ENCODE measurements at places on chromosomes 2 and 18.

- no peak for DNase-seq
Measured at GRCh38 chr18:49878567-49879270, 65.4 kb upstream of the ACAA2 start.

DNA sequence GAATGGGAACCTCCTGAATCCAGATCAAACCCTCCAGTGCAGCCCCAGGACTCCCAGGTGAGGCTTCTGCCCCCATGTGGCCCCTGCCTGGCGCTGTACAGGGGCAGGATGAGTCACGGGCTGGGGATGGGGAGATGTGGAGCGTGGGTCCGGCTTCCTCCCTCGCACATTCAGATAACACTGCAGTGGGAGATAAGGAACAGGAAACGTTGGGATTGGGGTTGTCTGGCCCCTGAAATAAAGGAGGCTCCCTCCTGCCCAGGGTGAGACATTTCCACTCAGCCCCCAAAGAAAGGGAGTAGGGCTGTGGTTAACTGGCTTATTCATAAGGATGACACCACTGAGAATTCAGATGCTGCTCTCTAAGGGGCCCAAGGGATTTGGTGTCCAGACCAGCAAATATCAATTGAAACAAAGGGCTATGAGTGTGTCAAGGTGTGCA, 30.7 kb downstream of the IGFBP5 start:
- no peak for DNase-seq

DNA sequence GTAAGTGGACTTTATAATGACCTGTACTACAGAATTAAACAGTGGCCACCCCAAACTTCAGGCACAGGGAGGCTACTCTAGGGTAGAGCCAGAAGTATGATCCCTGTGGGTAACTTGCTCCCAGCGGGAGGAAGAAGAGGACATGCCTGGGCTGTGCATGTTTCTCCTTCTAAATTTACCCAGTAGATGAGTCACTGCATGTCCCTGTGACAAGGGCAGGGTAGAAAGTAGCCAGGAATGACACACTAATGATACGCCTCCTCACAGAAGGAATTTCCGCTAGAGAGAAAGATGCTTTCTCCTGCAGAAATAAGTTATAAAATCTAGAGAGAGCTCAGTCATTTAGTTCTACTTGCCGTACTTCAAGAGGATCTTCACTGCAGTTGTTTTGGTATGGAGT, 7.5 kb downstream of the ACYP2 start:
- DNase-seq: no peak

DNA sequence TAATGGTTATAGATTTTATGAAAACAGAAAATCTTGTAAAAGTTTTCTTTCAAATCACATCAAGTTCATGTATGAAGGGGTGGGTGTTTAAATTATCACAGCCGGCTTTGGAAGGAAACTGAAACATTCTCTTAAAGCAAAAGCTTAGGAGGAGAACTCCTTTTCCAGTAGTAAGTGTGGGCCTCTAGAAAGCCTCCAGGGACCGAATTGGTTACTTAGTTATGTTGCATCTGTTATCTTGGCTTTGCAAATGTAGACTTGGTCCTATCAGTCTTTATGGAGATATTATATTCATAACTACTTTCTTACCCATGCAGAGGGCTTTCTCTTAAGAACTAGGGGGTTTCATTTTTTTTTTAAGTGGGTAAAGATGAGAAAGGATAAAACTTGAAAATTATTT, 7.4 kb downstream of the NAB1 start:
- no peak for DNase-seq

DNA sequence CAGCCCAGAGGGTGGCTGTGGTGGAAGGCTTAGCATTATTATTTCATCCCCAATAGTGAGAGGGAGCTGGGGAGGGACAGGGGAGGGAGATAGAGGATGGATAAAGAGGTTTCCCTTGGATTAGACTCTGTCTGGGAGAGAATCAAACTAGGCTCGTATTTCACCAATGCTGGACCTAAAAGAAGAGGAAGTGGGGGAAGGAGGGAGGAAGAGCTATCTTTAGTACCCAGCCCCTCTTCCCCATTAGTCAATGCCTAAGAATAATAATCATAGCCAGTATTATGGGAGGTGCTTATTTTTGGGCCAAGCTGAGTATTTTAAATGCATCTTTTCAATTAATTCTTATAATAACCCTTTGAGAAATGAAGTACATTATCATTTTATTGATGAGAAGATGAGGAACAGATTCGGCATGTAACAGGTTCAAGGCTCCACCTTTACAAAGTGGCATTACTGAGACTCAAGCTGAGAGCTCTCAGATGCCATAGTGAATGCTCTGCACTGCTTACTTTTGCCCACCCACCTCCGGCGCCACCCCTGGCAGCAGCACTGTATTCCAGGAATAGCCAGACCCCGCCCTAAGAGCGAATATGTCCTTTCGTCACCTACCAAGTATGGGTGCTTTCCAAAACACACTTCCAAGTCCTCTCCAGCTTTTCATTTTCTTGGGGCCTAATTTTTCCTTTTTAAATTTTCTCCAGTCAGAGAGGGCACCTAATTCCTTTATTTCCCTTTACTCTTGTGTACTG, 21.0 kb downstream of the PAX8 start:
- DNase-seq: no peak

DNA sequence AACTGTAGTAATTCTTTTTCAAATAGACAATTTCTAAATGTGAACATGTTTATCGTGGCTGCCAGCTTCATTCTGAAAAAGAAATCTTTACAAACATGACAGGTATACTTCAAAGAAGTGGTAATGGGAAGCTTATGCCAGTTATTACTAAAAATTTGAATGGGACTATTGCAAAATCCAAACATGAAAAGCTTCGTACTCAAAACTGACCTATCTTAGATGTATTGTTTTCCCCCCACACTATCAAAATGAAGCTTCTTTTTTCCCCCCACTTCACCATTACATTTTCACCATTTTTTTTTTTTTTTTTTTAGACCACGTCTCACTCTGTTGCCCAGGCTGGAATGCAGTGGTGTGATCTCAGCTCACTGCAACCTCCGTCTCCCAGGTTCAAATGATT, 50.4 kb upstream of the SERTAD2 start:
- DNase-seq: no peak

DNA sequence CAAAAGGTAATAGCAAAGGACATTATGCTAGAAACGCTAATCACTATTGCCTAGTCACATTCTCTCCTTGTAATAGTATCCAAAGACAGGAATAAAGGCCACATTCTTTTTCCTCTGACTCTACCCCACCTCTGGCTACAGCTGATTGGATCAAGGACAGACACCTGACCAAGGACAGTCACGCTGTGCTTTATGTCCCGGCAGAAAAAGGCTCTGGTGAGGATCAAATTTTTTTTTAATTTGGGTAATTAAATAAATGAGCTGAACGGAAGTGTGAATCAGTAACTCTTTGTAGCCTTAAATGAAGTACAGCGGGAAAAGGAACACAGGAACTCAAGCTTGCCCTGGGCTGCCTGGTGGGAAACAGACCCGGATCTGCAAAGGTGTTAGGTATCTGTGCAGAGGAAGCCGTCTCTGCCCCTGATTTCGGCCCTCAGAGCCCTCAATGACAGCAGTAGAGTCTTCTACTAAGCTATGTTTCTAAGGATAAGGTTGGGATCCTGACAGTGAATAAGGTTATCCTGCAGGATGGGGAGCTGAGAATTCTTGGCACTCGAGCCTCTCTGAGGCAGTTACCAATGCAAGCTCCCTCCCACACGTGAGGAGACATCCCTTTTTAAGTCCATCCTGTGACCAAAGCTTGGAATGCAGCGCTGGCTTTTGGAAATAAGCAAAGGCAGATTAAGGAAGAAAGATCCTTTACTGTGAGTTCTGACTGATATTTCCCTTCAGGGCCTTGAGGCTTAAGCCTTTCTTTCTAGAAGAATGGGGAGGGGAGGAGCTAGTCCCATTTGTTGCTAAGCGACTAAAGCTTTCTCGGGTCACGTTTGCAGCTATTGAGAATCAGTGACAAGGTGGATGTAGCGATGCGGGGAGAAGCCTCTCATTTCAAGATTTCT, 37.8 kb upstream of the IKZF2 start:
- DNase-seq: no peak

DNA sequence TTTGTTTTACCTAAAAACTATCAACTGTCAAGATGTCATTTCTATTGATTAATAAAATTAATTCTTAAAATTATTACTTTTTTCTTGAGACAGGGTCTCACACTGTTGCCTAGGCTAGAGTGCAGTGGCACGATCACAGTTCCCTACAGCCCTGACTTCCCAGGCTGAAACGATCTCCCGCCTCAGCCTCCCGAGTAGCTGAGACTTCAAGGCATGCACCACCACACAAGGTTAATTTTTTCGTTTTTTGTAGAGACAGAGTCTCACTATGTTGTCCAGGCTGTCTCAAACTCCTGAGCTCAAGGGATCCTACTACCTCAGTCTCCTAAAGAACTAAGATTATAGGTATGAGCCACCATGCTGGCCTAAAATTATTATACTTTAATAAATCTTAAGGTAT, 18.7 kb downstream of the HNRNPLL start:
- DNase-seq: no peak

DNA sequence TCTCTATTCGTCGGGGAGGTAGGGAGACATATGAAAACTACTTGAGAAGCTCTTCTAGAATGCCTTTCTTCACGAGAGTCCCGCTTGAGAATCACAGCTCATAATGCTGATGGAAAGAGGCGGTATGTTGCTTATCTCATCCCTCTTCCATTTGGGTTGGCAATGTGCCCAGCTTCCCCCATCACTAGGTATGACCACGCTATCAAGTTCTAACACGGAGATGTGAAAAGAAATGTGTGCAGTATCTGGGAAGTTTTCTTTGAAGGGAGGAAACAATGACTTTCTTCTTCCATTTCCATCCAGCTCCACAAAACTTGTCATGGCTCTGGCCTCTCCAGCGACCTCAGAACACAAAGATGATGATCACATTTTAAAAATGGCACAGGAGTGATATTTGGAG, 742.4 kb downstream of the DCDC2C start:
- DNase-seq: no peak

GRCh38 chr2:60861736-60862135, 19.6 kb upstream of the REL start:
- DNase-seq: no peak

GRCh38 chr2:148110184-148110583, 89.3 kb downstream of the MBD5 start:
- no peak for DNase-seq

DNA sequence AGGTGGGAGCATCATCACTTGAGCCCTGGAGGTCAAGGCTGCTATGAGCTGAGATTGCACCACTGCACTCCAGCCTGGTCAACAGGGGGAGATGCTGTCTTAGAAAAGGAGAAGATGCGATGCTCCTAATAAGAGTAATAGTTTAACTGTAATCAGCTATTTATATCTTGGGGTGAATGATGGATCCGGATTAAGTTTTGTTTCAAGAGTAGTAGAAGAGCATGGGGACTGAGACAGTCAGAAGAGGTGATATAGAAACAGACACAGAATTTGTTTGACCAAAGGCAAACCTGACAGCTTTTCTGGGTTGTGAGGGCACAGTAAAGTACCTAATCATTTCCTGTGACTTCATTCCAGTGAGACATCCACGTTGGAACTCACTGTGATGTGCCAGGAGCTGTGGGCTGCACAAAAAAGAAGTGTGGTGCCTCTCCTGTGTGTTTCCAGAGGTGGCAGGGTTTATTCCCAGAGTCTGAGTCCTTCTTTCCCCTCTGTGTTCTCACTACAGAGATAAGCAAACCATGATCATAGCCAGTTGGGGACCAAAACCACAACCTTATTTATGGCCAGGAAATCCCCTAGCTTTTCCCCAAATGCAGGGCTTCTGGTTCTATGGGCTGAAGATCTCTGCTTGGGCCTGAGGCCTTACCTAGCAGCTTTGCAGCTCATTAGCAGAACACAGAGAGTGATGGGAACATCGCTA, 113.7 kb downstream of the XRCC5 start:
- DNase-seq: no peak

- DNase-seq: no peak
Measured at GRCh38 chr18:78101091-78101490, 851.4 kb downstream of the GALR1 start.

GRCh38 chr2:137173463-137173862, 408.1 kb downstream of the THSD7B start:
- no peak for DNase-seq

GRCh38 chr2:26535663-26536275, 57.8 kb upstream of the OTOF start:
- DNase-seq: no peak

- no peak for DNase-seq
Measured at GRCh38 chr18:27213123-27213717, 28.1 kb upstream of the CHST9 start.

- no peak for DNase-seq
Measured at GRCh38 chr2:30217644-30218337, 13.5 kb upstream of the LBH start.

DNA sequence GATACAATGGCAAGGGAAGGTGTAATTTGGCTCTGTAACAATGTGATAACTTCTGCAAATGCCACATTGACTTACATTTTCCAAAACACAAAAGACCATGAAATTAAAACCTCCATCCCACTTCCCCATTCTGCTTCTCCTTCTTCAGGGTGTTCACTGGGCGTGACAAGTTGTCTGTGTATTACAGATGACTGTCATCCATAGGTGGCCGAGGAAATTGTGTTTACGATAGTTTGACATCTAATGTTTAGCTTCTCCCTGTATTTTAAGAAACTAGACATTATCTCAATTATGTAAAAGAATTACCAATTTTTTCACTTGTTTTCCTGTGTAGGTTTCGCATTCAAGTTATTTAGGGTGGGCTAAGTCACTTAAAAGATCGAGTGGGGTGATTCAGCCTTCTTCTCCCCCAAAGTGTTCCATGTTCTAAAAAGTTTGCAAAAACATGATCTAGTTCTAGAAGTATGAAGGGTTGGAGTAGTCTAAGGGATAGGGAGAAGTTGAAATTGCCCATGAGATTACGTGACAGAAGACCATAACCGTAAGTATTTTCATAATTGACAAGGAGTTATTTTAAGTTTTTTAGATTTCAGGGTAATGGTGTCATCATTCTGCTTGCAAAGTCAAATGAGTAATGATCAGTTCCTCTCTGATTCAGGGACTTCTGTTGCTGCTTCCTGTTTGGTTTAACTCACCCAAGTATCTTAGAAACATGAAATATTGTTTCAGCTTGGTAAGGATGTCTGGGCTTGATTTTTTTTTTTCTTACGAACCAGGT, 25.2 kb upstream of the CYTIP start:
- DNase-seq: no peak

GRCh38 chr18:69097349-69097748, 299.5 kb downstream of the CCDC102B start:
- DNase-seq: no peak

GRCh38 chr2:178230396-178230795, 36.1 kb downstream of the OSBPL6 start:
- no peak for DNase-seq
